ENCODE measurements at places on chromosomes 4 and X.

GRCh38 chr4:141158219-141158618 lies 24.9 kb upstream of the RNF150 start:
- DNase-seq, result no peak

- no peak for DNase-seq
Measured at GRCh38 chrX:45766981-45767501, 566.4 kb upstream of the DIPK2B start.

GRCh38 chrX:36007207-36007606 lies 87.7 kb downstream of the CFAP47 start:
- no peak for DNase-seq

DNA sequence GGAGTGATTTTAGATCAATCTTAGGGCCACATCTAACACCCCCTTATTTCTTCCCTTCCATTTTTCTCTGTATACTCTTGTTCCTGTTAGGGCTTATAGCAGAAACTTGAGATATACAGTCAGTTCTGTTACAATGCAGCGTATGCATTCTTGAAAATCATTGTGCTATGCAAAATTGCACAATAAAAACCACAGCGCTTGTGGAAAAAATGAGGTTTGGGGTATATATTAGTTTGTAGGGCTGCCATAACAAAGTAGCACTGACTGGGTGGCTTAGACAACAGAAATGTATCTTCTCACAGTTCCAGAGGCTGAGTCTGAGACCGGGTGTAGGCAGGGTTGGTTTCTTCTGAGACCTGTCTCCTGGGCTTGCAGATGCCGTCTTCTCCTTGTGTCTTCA lies 59.0 kb downstream of the WWC2 start:
- no peak for DNase-seq

Measured in adrenal gland (tissue), 19 donors.